ENCODE measurements at places on chromosomes 4 and X. TPM values are rescaled to one million over a fixed set of nuclear protein-coding genes. Genes with fewer than 3 reads are reported as not detected.

DNA sequence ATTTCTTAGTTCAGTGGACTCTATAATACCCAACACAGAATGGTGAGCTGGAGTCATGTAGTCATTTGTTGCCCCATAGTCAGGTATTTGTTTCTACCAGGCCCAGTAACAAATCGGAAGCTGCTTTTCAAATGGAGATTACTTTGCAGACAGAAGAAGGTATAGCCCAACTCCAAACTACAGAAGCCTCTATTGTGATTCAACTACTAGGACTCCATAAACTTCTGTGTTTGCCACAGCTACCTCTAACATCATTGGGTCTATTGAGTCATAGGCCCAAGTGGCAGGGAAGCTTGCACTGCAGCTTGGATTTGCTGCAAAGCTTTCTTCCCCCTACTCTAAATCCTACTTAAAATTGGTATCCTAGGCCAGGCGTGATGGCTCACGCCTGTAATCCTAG is 148.8 kb upstream of the STK26 start:
- ATAC-seq: no peak

DNA sequence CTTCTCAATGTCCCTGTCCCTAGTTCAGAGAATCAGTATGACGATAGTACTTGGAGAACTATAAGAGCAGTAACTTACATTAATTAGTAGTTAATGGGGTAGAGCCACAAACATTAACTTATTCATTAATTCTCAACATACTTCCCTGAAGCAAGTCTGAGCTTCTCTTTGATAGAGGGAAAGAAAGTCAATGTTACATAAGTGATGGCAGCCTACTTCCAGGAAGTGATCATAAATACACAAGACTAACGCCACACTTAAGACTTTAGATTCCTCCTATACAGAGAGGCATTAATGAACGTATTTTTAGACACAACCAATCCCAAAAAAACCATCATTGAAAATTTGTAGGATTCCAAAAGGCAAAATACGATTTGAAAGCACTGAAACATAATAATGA is 33.8 kb downstream of the TSPAN5 start:
- no peak for ATAC-seq

DNA sequence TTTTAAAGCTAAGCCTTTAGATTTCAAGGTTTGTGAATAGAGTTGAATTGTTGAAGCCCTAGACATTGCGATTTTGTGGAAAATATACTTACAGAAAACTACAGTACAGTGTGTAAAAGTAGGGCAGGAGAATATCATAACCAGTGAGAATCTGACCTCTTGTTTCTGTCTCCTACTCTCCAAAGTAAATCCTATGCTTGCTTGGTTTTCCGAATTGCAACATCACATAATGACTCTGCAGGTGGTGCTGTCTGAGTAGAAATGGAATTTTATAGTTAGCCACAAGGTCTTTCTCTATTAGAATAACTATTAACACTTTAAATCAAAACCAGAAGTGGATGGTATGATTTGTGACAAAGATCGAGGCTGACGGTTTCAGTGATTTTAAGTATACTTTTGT is 505.6 kb downstream of the RAPGEF2 start:
- ATAC-seq: no peak

DNA sequence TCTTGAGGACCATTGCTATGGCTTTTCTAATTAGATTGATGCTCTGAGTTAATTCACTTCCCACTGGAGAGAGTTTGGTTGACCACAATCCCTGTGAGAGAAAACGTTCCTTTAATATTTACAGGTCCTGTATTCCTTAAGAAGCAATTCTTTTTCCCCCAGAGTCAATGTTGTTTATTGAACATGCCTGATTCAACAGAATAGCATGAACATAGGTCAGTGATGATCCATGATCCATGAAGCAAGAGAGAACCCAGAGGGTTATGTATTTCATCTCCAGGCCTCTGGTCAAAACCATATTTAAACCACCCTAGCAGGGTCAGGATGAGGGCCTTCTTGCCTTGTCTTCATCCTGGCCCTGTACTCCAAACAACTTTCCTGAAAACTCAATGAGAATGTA is 39.4 kb upstream of the EFHC2 start:
- no peak for ATAC-seq

- no peak for ATAC-seq
Measured at GRCh38 chr4:24845132-24845531, 49.8 kb downstream of the SOD3 start.

Gene NBDY
- 46.0 TPM for total RNA-seq

- no peak for ATAC-seq
Measured at GRCh38 chrX:41435708-41436107, 11.4 kb upstream of the NYX start.

Gene ARSJ
- total RNA-seq: not detected

DNA sequence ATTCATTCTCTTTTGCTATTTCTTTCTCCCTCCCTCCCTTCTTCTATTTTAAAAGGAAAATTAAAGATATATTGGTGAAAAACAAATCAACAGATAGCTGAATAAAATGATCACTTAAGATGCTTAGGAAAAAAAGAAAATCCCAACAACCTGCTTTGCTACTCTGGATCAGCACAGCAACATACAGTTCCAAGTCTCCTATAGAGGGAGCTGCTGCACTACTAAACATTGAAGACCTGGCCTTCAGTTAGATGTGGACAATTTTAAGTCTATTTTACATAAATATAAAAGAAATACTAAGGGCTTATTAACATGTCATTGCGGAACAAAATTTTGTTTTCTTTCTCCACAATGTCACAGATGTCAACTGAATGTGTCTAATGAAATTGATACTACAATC is 226.4 kb downstream of the MAGEB5 start:
- no peak for ATAC-seq

Gene HSFX4
- total RNA-seq: not detected

GRCh38 chr4:76386566-76387305 is 34.2 kb downstream of the CCDC158 start:
- ATAC-seq: no peak

Gene PDGFRA
- total RNA-seq: 0.50 TPM

- no peak for ATAC-seq
Measured at GRCh38 chrX:20348139-20348538, 81.4 kb upstream of the RPS6KA3 start.

DNA sequence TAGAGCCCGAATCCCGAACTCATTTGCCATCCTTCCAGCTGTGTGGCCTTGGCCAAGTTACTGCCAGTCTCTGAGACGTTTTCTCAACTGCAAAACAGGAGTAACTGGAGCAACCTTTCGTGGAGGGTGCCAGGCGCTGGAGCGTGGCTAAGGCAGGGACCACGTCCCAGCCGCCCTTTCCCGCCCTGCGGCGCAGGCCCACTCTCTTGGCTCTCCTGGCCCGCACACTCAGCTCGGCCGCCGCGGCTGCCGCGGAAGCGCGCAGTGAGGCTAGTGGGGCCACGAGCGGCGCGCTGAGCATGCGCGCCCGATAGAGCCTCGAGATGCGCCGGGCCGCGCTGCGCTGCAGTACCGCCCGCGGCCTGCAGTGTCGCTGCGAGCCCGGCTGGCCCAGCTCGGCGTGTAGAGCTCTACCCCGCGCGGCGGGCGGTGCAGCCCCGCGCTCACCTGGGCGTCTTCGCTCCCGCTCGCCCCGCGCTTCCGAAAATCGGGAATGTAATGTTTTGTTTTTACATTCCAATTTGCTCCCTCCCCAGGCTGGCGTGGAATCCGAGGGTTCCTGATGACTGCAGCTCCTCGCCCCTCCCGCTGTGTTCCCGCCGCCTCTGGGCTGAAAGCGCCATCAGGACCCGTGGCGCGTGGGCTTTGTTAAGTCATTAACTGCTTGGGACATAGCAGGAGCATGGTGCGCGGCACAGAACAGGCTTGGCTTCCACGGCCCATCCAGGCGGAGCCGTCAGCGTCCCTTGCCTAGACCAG is 4.0 kb upstream of the ZNF518B start:
- ATAC-seq: peak; percentile 74
